ENCODE measurements at places on chromosomes 11 and 22.

DNA sequence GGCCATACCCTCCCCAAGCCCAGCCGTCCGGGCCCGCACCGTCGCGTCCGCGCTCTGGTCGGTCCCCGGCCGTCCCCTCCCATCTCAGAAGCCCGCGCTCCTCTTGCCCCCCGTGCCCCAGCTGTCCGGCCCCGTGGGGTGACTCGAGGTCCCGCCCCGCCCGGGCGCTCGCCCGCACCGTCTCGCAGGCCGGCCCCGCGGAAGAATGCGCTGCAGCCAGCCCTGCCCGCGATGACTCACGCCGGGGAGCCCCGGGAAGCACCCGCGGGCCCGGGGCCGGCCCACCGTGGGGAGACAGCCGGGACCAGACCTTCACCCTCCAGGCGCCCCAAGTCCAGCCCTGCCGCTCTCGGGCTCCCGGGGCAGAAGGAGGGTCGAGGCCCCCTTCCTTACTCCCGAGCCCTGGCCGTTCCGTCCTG is 320 bp upstream of the PHLDA2 start:
- DNase-seq: no peak

DNA sequence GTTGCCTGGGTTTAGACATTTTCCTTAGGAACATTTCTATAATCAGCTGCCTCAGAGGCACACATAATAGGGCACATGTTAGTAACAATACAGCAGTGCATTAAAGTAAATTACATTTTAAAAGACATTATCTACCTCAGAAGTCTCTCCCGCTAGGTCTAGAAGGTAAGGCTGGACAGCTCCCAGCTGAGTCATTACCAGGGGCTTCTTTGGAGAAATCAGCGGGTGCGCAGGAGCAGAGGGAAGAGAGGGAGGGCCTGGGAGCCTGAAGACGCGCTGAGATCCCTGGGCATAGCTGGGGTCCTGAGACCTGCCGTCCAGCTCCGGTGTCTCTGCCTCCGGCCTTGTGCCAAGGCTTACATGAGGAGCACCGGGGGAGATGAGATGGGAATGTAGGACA is 67.7 kb downstream of the TMPRSS5 start:
- DNase-seq: no peak

DNA sequence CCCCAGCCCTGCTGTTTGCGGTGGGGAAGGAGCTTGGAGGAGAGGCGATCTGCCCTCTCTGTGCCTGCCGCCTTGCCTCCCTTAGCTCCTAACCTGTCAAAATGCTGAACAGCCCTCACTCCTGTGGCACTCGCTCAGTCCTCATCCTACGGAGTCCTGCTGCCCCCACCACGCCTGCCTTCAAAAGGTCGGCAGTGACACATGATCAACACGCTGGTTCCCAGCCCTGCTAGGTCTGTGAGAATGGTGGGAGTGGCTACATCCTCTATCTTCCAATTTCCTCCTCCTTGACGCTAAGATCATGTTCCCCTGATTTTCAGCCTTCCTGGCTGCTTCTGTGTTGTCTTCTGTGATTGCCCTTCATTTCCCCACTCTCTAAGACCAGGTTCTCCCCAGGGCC is 120.2 kb upstream of the TBCEL start:
- no peak for DNase-seq

DNA sequence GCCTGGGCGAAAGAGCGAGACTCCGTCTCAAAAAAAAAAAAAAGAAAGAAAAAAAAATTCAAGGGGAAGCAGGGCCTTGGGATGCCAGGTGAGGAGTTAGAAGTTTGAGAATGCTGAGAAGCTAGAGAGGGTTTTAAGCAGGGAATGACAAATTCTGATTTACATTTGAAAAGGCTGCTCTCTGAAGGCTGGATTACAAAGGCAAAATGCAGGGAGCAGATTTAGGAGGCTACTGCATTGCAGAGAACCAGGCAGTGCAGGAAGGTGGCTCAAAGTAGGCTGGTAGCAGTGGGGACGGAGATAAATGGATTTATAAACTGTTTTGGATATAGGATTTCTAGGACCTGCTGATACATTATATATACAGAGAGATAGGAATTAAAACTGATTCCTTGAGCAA is 66.6 kb downstream of the KCNC1 start:
- no peak for DNase-seq

DNA sequence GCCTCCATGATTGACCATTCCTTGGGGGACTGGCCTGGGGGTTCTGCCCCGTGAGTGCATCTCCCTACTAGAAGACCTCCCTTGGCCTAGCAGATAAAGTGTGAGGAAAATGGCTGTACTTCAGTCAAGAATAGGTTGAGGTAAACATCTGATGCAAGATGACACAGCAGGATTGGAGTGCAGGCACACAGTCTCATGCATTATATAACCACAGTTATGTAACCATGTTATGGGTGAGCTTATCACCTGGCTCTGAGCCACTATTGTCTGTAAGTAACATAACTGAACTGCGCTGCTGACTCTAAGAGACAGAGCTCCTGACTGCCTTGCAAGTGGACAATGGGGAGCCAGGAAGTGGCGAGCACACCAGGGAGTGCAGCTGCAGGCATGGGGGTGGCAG is 378.7 kb upstream of the ANO5 start:
- DNase-seq: no peak

DNA sequence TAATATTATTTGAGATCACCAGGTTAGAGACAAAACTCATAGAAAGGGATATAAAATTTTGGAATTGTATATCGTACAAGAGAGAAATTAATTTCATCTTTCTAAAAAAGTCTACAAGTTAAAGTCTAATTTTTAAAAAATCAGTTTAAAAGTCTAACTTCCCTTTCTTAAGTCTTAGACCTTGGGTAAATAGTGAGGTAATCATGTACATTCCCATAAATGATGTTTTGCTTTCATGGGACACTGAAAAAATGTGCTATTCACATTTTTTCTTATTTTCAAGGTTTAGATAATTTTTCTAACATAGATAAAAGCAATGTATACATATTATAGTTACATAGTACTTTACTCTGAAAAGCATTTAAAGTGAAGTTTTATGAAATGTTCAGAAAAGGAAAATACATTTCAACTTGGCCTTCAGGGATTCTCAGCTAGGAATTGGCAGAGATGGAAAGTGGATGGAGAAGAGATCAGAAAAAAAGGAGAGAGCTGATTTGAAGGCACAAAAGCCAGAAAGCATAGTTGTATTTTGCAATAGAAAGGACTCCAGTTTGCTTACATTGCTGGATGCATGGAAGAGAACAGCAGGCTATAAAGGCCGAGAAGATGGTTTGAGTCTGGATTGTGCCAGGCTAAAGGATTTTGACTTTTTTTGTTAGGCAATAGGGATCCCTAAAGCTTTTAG is 194.0 kb downstream of the CASP12 start:
- DNase-seq: no peak

- DNase-seq: no peak
Measured at GRCh38 chr22:17575681-17576080, 12.4 kb downstream of the SLC25A18 start.

DNA sequence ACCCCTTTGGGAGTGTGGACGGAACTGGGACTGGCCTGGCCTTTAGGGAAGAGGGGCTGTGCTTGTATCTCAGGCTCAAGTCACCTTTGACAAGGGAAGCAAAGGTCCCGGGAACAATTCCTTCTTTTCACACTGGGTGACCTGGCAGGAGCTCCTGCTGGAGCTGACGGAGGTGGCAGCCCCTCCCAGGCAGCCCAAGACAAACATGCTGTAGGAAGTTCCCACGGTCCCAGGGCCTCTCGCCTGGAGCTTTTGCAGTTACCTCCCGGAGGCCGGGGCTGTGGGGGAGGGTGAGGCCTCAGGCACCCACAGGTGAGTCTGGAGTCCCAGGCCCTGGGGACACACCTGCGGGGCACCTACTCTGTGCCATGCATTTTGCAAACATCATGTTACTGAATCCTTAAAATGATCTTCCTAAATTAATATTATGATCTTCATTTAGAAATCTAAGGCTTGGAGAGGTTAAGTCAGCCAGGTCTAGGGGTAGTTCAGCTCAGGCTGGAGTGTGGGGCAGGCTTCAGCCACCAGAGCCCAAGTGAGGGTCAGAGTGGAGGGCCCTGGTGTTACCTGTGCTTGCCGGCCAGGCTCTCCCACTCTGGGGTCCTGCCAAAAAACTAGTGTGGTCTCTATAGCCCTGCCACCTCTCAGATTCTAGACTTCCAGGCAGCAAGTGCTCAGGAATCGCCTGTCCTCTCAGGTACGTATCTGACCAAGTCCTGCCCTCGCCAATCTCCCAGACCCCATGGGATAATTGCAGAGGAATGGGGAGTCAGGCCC is 15.7 kb upstream of the MYEOV start:
- DNase-seq: no peak
